Astrocyte of the spinal cord (primary cell): ENCODE measurements at places on chromosomes 7 and 10.

DNA sequence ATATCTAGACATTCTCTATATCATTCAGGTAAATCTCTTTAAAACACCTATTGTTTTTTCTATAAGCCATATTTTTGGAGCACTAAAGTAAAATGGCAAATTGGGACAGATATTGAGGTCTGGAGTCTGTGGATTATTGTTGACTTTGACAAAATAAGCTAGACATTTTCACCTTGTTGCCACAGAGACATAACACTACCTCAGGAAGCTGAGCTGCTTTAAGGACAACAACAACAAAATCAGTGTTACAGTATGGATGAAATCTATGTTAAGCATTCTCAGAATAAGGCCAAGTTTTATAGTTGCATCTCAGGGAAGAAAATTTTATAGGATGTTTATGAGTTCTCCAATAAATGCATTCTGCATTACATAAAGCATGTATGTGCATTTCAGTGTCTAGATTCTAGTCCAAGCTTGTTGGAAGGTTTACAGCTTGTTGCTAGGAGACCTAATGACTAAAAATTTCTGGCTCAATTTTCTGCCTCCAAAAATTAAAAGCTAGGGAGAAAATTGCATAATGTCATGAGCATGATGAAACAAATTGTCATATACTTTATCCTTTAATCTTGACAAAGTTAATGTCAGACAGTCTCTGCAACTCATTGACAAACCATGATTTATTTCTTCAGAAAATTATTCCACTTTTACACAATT lies 18.3 kb downstream of the LIPM start:
- peak; percentile 65 for DNase-seq

- DNase-seq = peak; percentile 63
Observed at GRCh38 chr7:124784879-124785818, 19.6 kb upstream of the GPR37 start.

DNA sequence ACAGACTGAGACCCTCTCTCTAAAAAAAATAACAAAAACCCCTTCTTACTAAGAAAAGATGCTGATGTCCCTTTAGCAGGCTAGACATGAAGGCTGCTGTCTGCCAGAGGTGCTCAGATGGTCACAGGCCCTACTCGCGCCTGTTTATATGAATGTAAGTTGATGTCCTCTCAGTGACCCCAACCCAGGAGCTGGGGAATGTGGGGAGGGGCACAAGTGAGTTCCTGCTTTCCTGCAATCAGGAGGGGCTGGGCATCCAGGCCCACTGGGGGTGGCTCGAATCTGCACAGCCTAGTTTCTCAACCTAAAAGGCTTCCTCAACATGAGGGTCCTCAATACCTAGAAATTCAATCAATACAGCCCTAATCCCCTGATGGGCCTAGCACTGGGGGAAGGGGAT lies 12.1 kb upstream of the SLC29A3 start:
- DNase-seq = no peak

- DNase-seq = peak; percentile 71
Observed at GRCh38 chr7:135253851-135254771, 20.5 kb downstream of the STRA8 start.

GRCh38 chr10:90745565-90745964 lies 112.3 kb downstream of the HTR7 start:
- DNase-seq = no peak

GRCh38 chr7:87427288-87427687 lies 48.2 kb downstream of the ABCB4 start:
- DNase-seq = no peak
